ENCODE measurements at places on chromosomes 5 and 9.

GRCh38 chr9:86600977-86601376, 246.8 kb upstream of the TUT7 start:
- DNase-seq = no peak

DNA sequence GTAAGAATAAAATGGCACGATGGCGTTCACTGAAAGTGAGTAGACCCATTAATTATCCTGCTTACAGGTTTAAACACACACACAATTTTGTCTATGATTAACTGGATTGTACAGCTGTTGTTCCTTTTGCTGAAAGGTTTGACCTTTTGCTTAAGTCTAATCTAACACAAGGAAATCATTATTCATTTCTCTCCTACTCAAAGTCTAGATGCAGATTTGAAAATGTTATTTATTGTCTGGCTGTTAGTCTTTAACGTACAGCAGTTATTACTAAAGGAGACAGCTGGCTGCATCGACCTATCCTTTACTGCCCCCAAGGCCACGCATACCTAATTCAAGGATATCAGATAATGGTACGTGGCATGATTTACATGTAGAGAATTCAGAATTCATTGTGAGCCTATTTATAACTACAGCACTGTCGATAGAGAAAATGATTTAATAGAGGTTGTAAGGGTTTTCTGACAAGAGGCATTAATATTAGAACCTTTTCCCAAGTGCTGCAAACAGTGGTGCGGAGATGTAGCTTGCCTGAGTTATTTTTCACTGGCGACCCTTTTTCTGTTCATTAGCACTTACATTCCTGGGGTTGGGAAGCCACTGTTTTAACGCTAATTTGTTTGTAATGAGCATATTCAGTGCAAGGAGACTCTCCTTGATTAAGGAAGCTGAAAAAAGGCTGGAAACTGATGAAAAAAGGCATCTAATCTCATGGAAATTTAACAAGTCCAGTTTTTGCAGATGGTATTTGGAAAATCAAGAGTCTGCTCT, 368.4 kb upstream of the GRAMD2B start:
- DNase-seq = no peak

GRCh38 chr9:761176-761792, 80.2 kb upstream of the DMRT1 start:
- no peak for DNase-seq

- DNase-seq = no peak
Measured at GRCh38 chr9:36902861-36903524, 131.1 kb downstream of the PAX5 start.

GRCh38 chr9:32384002-32384363, 460 bp upstream of the ACO1 start:
- DNase-seq = no peak

DNA sequence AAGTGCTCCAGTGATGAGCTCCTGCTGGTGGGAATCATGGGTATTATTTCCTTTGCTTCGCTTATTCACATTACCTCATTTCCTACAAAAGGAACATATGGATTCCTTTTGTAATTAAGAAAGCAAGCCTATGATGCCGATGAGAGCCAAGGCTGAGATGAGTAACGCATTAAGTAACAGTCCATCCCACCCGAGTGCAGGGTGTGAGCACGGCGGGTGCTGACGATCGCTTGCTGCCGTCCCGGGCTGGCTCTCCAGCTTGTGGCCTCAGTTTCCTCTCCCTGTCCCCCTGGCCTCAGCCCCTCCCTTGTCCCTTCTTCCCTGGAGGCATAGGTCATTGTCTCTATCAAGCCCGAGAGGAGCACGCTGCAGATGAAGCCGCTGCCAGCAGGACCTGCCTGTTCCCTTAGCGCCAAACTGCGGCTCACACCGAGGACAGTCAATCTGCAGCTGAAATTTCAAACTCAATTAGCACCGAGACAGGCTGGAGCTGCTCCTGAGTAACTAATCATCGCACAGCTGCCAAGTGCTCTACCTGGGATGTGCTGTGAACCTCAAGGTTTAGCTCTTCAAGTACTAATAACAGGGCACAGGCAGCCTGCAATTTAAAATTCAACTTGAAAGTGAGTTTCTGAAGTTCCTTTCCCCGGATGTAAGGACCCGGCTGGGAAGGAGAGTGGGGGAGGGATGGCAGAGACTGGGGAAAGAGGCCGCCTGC, 115.2 kb upstream of the RAPGEF1 start:
- DNase-seq = no peak

DNA sequence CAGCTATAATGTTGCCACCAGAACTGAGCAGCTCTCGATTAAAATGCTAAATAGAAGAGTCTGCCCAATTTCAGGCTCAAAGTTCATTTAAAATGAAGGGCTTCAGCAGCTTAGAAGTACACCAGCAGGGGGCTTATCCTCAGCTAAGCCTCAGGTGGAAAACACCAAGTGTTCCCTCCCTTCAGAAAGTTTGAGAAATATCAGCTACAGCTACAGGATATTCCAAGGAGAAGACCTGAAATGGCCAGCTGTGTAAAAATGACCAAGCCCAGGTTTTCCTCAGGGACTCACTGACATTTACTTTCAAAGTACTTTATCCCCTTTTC, 395.4 kb downstream of the DTWD2 start:
- DNase-seq = no peak

DNA sequence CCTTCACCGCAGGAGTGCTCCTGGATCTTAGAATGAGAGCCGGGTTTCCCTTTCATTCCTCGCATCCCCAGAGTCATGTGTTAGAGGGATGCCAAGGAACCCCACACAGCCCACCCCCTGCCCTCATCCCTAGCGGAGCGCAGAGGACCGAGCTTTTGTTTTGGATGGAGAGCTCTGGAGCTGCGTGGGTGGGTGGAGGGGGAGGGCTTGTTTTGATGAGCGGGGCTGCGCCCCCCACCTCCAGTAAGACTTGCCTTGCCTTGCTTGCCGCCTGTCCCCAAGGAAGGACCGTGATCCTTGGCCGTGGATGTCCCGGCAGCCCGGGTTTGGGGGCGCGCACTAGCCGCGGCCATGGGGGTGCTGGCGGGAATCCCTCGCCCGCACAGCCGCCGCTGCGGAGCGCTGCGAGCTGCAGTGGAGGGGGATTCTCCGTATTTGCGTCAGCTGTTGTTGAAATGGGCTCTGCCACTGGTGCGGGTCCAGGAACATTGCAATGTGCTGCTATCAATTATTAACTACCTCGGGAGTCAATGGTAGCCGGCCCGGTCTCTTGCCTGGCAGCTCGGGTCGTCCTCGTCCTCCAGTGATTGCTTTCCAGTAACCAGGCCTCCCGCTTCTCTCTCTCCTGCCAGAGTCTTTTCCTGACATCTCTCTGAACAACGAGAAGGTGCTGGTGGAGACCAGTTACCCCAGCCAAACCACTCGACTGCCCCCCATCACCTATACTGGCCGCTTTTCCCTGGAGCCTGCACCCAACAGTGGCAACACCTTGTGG, 1.0 kb downstream of the EGR1 start:
- no peak for DNase-seq

DNA sequence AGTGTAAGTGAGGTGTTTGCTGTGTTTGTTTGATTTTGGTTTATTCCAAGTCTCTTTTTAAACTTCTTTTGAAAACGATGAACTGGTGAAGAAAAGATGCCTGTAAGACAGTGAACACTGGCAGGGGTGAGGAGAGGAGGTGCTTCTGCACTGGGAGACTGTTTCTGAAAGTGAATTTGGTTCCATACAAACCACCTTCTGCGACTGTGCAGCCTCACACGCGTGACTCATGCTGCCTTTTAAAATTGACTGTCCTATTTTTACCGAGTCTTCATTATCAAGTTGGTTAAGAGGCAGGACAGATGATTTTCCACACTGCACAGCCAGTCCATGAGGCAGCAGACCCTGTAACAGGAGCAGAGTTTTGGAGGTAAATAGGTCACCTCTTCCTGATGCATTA, 340.6 kb downstream of the MTRR start:
- no peak for DNase-seq

- DNase-seq = no peak
Measured at GRCh38 chr9:96350866-96351265, 32.6 kb downstream of the SLC35D2 start.

GRCh38 chr5:58922461-58923171, 339.7 kb downstream of the RAB3C start:
- no peak for DNase-seq

DNA sequence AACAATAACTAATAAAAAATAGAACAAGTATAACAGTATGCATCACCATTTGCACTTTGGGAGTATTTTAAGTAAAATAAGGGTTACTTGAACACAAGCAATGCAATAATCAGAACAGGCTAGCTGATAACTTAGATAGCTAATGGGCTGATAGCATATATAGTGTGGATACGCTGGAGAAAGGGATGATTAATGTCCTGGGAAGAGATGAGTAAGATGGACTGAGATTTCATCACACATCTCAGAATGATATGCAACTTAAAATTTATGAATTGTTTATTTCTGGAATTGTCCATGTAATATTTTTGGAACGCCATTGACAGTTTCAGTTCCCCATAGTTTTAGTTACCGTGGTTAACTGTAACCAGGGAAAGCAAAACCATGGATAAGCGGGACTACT, 173.6 kb downstream of the ISL1 start:
- DNase-seq = no peak

- no peak for DNase-seq
Measured at GRCh38 chr9:69571032-69571431, 101.1 kb downstream of the APBA1 start.

GRCh38 chr5:28398185-28398584, 1359.8 kb upstream of the CDH9 start:
- DNase-seq = no peak

DNA sequence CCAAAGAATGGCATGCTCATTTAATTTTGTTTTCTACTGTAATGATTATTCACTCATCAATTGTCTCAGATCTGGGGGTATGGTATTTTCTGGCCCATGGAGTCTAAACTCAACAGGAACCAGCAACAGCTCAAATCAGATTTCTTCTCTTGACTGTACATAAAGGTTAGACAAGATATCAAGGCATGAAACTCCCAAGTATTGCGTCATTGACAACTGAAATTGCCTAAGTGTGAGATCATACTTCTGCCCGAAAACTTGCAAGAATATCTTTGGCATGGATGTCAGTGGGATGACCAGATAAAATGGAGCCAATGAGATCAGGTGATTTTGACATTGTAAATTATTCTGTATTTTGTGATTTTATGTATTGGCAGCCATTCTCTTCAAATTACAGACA, 141.7 kb upstream of the STK32A start:
- DNase-seq = no peak

DNA sequence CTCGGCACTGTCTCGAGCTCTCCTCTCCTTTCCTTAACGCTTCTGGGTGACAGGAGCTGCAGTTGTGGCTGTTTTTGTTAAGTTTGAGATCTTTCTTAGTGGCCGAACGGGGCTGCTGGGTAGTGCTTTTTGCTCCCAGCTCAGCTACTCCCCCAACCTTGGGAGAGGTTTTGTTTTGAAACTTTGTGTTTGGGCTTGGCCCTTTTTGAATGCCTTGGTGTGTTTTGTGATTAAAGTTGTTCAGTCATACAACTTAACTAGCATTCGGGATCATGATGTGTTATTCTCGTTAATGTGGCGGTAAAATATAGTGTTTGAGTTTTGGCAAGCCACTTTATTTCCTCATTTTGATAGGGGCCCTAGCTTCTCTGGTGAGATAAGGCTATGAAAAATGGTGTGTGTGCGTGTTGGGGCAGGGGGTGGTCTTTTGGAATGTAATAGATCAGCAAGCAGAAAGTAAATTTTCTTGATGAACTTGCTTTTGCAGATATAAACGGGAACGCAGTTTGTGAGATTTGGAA, 1.1 kb downstream of the KDM3B start:
- no peak for DNase-seq

DNA sequence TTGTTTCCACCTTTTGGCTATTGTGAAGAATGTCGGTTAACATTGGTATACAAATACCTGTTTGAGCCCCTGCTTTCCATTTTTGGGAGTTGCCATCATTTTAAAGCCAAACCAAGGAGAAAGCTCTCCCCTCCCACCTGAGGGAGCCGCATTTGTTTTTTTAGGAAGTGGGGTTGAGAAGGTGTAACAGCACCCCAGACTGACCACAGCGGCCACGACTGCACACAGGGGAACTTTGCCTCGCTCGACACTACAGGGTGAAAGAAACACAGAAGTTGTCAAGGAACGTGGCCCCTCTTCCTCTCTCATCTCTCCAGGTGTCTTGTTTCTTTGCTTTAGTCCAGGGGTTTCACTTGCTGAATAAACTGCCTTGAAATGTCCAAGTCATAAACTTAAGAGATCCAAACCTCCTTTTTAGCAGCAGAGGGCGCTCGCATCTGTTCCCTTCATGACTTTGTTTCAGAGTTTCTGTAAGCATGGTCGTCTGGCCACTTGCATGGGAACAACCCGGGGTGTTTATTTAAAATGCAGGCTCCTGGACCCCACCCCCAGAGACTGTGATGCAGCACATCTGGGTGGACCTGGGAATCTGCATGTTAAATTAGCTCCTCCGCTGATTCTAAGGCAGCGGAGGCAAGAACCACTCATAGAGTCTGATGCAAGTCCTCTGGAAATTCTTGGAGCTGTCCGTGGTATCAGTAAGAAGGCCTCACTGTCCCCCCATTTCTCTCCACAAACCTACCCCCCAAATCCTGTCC, 2.1 kb upstream of the TTLL11 start:
- peak; percentile 17 for DNase-seq

DNA sequence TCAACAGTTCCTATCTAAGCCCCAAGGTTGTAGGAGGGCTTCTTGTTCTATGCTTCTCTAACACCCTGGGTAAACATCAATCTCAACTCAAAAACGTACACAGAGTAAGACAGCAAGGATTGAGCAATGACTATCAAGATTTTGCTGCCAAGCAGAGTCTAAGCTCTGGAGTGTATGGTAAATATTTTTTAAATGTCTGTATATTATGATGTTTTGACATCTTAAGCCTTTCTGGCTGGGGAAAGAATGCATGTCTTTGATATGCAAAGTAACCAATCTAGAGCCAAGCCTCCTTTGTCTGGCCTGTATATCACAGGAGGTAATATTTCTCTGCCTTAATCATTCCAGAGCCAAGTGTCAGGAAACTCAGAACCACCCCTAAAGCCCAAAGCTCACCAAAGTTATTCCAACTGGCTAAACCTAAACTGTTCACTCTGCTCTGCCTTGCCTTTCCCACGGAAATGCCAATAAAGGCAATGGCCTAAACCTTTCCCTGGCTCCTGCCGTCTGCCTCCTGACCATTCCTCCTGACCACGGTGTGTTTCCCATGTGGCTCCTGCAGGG, 45.2 kb downstream of the YIPF5 start:
- no peak for DNase-seq

GRCh38 chr5:56774957-56775356, 40.4 kb upstream of the MAP3K1 start:
- no peak for DNase-seq
